ENCODE measurements at places on chromosomes 7 and 10. TPM values are rescaled to one million over a fixed set of nuclear protein-coding genes. Genes with fewer than 3 reads are reported as not detected.

The OR2A12 gene
- total RNA-seq = not detected

The HTR5A gene
- not detected for total RNA-seq

The CALML5 gene
- not detected for total RNA-seq

The AKR1D1 gene
- not detected for total RNA-seq

The PBLD gene
- total RNA-seq = 2.3 TPM

The PCLO gene
- not detected for total RNA-seq

The ZNF365 gene
- total RNA-seq = 0.61 TPM

The ZP3 gene
- total RNA-seq = 6.6 TPM

The PDZD8 gene
- total RNA-seq = 49.6 TPM

The KBTBD2 gene
- total RNA-seq = 99.9 TPM

The LRRTM3 gene
- not detected for total RNA-seq

The UCMA gene
- total RNA-seq = not detected

The THSD7A gene
- not detected for total RNA-seq

The SLC4A2 gene
- total RNA-seq = 29.1 TPM

GRCh38 chr7:117322741-117323304, at the start of gene WNT2:
Gene WNT2 (minus strand): TSS chr7:117323058. CDS start chr7:117322989, 69 bp downstream.
- no peak for DNase-seq

- no peak for DNase-seq
Measured at GRCh38 chr7:122337011-122337410, 32.5 kb upstream of the FEZF1 start.

GRCh38 chr10:52770904-52771303, 1.7 kb downstream of the MBL2 start:
- DNase-seq = no peak

DNA sequence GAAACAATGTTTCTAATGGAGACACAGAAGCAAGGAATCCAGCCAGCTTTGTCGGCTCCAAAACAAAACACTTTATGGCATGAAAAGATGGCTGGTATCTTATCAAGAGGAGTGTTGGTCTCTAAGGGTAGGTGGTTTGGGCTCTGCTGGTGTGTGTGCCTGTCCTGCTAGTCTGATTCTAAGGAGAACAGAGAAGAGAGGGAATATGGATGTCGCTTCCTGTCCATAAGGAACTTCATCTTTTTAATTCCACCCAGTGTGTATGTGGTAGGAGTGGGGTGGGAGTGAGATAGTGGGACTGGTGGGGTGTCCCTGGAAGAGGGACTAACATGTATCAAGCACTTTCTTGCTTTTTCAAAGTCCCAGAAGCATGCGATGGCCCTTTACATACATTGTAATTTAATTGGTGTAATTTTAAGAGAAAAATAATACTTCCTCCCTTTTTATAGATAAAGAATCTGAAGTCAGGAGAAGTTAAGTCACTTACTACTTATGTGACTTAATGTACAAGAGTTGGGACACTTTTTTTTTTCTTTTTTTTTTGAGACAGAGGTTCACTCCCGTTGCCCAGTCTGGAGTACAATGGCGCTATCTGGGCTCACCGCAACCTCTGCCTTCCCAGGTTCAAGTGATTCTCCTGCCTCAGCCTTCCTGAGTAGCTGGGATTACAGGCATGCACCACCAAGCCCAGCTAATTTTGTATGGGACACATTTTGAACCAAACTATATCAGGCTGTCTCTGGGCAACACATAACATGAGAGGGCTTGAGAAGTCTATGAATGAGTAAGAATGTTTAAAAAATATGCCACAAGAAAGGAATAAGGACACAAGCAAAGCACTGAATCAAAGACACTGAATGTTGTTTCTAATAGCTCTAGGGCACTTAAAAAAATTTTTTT, 18.8 kb downstream of the NT5C3A start:
- no peak for DNase-seq

DNA sequence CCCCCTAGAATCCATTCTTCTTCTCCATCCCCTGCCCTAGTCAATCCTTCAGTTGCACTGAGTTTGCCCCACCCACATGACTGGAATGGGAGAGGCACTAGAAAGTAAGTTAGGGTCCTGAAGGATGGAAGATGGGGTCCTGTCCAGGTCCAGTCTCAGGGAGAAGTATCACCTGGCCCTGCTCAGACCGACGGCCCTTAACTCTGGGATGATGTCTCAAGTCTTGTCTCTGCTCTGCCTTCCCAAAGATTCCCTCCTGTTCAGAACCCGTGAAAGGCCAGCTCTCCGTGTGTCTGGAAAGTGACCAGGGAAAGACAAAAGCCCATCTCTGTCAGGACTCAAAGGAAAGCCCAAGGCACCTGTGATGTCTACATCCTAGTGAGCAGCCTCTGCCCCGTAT, 88.8 kb downstream of the OAT start:
- no peak for DNase-seq

- no peak for DNase-seq
Measured at GRCh38 chr7:27203365-27203953, 3.6 kb upstream of the HOXA13 start.

GRCh38 chr7:145030754-145031153, 194.9 kb upstream of the TPK1 start:
- DNase-seq = no peak

- no peak for DNase-seq
Measured at GRCh38 chr10:97333351-97333600, 1.3 kb downstream of the FRAT2 start.

GRCh38 chr10:50937230-50937907, 51.9 kb upstream of the A1CF start:
- no peak for DNase-seq

GRCh38 chr7:144414815-144415214, 11.3 kb upstream of the NOBOX start:
- DNase-seq = no peak

DNA sequence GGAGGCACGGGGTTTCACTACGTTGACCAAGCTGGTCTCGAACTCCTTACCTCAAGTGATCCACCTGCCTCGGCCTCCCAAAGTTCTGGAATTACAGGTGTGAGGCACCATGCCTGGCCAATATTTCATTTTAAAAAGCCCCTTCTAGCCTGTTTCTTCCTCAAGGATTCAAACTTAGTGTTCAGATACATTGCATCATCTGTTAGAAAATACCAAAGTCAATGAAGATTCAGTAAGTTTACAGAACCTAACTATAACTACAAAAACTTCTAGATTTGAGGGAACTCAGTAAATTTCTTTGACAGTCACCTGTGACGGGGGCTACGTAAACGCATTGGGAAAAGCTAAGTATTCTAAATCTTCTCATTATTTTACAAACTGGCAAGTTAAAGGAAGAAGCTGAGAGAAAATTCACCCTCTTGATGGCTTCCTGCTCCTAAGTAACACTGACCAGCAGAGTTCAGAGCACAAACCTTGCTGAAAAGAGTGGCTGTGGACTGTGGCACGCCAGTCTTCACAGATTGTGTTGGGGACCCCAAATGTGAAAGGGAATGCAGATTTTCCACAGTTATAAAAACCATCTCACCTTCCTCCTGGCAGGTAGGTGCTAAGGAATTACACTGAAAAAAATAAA, 162.2 kb downstream of the PKD1L1 start:
- DNase-seq = no peak

DNA sequence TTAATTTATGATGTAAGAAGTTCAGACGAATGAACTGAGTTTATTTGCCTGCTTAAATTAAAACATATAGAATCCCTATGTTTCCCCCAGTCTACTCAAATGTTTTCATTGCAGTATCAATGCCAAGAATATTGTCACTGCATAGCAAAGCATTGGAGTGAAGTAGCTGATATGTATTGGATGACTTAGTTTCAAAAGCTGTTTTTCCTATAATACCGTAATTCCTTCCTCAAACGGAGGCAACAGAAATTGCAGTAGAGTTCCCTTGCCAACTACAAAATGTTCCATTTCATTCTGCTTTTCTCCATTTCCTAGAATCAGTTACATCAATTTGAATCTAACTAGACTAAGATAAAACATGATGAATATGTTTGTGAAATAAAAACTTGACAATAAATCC, 174.1 kb downstream of the CNTNAP2 start:
- DNase-seq = no peak

GRCh38 chr7:76352193-76352592, 6.6 kb downstream of the YWHAG start:
- DNase-seq = no peak

GRCh38 chr7:128425850-128426249, 16.1 kb upstream of the IMPDH1 start:
- DNase-seq = peak; percentile 84

- DNase-seq = no peak
Measured at GRCh38 chr10:116245156-116245555, 27.9 kb downstream of the GFRA1 start.

- DNase-seq = no peak
Measured at GRCh38 chr7:91182819-91183764, 81.1 kb upstream of the FZD1 start.

DNA sequence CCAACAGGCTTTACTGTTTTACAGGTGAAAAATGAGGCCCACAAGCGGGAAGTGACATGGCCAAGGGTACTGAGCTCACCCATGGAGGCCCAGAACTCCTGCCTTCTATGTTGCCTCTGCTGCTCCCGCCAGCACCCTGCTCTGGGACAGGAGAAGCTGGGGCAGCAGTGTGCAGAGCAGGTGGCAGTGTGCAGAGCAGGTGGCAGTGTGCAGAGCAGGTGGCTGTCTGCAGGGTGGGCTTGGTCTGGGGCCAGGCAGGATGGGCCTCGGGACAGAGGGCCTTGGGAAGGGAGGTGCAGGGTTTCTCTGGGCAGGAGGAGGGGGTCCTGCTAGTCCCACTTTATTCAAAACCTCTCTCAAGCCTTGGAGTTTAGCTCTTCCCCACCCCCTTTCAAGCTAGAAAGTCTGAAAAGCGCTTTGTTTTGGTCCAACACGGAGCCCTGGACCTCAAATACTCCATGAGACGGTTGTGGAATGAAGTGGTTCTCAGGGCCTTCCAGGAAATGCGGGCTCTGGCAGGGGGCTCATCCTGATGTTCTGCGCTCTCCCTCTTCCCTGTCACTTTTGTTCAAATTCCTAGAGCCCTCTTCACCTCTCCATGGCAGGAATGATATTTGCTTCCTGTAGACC, 26.8 kb downstream of the TSPAN15 start:
- no peak for DNase-seq

DNA sequence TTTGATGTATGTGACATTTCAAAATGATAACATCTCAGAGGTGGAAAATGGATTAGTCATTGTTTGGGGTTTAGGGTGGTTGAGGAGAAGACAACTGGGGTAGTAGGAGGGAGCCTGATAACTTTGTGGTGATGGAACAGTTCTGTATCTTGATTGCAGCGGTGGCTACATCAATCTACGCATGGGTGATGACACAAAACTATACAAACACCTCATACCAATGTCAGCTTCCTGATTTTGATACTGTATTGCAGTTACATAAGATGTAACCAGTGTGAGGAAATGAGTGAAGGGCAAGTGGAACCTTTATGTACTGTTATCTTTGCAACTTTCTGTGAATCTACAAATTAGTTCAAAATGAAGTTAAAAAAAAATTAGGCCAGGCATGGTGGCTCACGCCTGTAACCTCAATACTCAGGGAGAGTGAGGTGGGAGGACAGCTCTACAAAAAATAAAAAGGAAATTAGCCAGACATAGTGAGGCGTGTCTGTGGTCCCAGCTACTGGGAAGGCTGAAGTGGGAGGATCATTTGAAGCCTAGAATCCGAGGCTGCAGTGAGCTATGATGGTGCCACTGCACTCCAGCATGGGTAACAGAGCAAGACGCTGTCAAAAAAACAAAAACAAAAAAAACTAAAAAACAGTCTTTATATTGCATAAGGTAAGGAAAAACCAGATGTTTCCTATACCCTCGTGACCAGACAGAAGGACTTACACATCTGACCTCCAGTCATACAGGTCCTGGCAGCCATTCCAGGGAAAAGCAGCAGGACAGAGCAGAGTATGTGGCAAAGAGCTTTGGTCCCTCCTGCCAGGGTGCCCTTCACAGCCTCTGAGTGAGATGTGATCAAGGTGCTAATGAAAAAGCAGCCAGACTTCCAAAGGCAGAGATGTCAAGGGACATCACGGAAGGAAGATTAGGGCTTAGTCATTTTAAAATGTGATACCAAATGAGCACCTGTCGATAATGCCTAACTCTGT, 50.8 kb downstream of the CYTH3 start:
- no peak for DNase-seq

- DNase-seq = no peak
Measured at GRCh38 chr10:67861750-67862432, 22.6 kb upstream of the SIRT1 start.

GRCh38 chr7:57425969-57426628, 23.9 kb upstream of the ZNF716 start:
- no peak for DNase-seq

Data from CD8-positive, alpha-beta T cell (primary cell).